ENCODE measurements at places on chromosomes 16 and 17.

DNA sequence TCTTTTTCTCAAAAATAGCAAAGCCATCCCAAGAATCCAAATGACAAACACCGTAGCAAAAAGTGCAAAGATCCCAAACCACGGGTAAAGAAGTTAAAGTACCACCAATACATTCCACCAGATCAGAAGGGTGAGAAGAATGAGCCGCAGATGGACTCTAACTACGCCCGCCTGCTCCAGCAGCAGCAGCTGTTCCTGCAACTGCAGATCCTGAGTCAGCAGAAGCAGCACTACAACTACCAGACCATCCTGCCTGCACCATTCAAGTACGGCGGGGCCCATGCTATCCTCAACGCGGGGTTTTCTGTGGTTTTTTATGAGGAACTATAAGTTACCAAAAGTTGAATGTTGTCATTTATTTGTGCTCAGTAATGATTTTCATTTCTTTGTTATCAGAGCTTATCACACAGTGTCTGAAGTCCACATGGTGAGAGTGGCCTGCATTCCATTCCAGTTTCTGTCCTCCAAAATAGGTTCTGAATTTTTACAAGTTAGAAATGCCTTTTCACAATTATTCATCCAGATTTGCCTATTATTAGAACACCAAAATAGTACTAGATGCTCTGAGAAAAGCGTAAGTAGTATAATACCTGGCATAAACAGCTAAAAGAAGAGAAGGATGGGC is 169.2 kb downstream of the MRTFB start:
- peak; percentile 8 for DNase-seq

- DNase-seq: peak; percentile 82
These were observed 12.9 kb downstream of the TRPV2 start for GRCh38 chr17:16428098-16428882.

- no peak for DNase-seq
These were observed 1.3 kb upstream of the KRTAP4-9 start for GRCh38 chr17:41103896-41104295.

GRCh38 chr16:19086322-19087199 is 19.1 kb downstream of the COQ7 start:
- DNase-seq: peak; percentile 88

GRCh38 chr16:85611194-85611443 is 2.0 kb upstream of the GSE1 start:
- no peak for DNase-seq
